ENCODE measurements at places on chromosomes 16 and 17.
A peak's percentile ranks its signal among the peaks of the same experiment; 100 is the strongest.

- DNase-seq: no peak
Observed at GRCh38 chr17:66129759-66130158, 62.2 kb downstream of the CEP112 start.

- no peak for DNase-seq
Observed at GRCh38 chr17:40209404-40210093, 9.6 kb upstream of the WIPF2 start.

DNA sequence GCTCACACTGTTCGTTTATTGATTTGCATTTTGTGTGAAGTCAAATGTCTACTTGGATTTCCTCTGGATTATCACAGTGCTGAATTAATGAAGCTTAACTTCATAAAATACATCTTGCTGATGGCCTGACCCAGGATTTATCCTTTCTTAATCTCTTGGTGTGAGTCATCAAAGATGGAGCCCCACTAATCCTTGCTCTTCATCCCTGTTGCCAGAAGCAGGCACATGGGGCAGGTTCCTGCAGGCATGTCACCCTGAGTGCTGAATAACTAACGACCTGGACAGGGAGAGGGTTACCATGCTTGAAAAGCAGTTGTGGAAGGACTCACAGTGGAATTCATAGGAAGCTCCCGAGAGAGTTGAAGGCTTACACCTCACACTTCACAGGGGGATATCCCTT lies 56.0 kb upstream of the FA2H start:
- DNase-seq: no peak

GRCh38 chr17:1077986-1078711 lies 81.2 kb downstream of the TIMM22 start:
- no peak for DNase-seq

- DNase-seq: no peak
Observed at GRCh38 chr16:49531931-49532840, 158.6 kb downstream of the C16orf78 start.

DNA sequence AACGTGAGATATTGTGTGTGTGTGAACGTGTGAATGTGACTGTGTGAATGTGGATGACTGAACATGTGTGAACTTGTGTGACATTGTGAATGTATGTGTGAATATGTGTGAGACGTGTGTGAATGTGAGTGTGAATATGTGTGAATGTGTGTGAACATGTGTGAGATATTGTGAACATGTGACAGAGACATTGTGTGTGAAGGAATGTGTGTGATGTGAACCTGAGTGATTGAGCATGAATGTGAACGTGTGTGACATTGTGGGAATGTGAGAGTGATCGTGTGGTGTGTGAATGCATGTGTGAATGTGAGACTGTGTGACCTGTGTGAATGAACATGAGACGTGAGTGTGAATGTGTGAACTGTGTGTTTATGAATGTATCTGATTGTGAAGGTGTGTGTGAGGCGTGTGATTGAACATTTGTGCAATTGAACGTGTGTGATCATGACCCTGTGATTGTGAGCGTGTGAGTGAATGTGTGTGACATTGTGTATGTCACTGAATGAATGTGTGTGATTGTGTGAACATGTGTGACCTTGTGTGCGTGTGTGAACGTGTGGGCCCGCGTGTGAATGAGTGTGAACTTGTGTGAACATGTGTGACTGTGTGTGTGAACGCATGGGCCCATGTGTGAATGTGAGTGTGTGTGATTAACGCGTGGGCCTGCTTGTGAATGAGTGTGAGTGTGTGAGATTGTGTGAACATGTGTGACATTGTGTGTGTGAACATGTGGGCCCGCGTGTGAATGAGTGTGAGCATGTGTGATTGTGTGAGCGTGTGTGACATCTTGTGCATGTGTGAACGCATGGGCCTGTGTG lies 23.2 kb upstream of the GSE1 start:
- no peak for DNase-seq

GRCh38 chr16:50093607-50094539 lies 28.1 kb downstream of the HEATR3 start:
- DNase-seq: no peak

DNA sequence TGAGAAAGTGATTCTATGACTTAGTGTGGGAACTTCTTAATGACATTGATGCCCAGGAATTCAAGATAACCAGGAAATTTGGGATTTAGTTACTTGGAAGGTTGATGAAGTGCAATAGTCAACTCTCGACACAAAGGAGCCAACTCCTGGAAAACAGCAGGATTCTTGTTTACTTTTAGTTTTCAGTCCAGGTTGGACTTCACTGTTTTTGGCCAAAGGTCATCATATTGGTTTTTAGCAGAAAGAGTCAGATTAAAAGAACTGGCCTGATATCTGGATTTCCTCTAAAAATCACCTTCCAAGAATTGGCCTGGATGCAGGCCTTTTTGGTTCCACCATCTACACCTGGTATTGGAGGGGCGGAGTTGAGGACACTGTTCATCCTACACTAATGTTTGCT lies 60.1 kb upstream of the SALL1 start:
- DNase-seq: no peak

GRCh38 chr17:30243002-30243401 lies 7.5 kb upstream of the SLC6A4 start:
- no peak for DNase-seq

DNA sequence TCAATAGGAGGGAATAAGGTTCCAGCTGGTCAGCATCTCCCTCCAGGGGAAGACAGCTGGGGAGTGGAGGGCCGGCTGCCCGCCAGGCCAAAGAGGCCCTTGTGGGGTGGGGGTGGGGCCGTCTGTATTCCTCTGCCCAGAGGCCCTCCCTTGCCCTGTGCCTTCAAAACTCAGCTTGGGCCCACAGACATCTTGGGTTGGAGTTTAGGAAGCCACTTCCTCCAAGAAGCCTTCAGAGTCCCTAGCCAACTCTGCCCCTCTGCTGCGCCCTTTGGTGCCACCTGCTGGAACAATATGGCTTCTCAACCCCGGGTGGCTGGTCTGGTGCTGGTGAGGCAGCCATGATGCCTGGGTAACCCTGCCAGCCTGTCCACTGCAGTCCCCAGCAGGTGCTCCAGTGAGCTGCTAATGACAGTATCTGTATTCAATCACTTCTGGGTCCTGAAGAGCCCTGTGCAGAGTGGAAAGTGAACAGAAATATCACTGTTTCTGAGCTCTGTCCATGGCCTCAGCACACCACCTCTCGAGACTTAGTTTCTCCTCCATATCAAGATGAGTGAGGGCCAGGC lies 16.7 kb downstream of the HSD11B2 start:
- no peak for DNase-seq

GRCh38 chr17:68714676-68715075 lies 113.5 kb upstream of the FAM20A start:
- no peak for DNase-seq

DNA sequence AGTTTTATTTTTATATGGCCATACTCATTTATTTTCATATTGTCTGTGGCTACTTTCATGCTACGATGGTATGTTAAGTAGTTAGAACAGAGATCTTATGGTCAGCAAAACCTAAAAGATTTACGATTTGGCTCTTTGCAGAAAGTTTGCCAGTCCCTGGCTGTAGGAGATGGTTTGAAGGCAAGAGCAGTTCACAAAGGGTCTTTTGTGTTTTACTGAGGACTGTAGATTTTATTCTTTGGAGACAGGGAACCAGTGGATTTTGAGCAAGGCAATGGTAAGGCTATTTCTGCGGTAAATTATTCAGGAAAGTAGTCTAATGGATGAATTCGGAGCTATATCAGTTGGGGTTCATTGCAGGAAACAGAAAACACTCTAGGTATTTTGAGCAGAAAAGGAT lies 90.7 kb downstream of the WWP2 start:
- DNase-seq: no peak

DNA sequence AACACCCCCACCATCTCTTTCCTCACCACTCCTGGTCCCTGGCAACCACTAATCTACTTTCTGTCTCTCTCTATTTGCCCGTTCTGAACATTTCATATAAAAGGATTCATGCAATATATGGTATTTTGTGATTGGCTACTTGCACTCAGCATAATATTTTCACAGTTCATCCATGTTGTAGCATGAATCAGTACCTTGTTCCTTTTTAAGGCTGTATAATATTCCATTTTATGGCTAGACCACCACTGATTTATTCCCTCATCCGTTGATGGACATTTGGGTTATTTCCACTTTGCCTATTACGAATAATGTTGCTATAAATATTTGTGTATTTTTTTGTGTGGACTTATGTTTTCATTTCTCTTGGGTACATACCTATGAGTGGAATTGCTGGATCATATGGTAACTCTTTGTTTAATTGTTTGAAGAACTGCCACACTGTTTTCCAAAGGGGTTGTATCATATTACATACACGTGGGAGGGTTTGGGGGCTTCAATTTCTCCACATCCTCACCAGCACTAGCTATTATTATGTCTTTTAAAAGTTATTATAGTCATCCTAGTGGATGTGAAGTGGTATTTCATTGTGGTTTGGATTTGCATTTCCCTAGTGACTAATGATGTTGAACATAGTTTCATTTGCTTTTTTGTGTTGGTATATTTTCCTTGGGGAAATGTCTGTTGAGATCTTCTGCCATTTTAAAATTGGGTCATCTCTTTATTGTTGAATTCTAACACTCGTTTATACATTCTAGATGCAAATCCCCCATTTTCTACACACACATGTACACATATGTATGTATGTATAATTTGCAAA lies 26.3 kb downstream of the SEC14L5 start:
- no peak for DNase-seq

DNA sequence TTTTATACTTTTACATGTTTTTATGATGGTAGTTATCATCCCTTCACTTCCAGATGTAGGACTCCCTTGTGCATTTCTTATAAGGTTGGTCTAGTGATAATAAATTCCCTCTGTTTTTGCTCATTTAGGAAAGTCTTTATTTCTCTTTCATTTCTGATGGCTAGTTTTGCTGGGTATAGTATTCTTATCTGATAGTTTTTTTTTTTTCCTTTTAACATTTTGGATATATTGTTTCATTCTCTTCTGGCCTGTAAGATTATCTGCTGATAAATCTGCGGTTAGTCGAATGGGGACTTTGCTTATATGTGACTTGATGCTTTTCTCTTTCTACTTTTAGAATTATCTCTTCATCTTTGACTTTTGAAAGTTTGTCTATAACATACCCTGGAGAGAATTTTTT lies 153.1 kb upstream of the MPHOSPH6 start:
- no peak for DNase-seq

GRCh38 chr17:61368832-61369450 lies 30.7 kb upstream of the TBX2 start:
- no peak for DNase-seq

DNA sequence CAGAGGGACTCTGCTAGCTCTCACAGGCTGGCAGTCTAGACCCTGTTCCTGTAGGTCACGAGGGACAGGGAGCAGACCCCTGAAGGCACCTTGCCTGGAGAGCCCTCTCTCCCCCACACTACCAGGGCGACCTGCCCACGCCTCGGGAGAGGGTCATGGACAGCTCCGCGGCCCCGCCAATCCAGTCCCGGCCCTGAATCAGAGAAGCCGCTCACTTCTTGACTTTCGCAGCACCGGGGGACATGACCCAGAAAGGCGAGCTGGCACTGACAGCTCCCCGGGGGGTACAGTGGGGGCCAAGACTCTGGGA lies 5.1 kb downstream of the KIFC3 start:
- DNase-seq: no peak

DNA sequence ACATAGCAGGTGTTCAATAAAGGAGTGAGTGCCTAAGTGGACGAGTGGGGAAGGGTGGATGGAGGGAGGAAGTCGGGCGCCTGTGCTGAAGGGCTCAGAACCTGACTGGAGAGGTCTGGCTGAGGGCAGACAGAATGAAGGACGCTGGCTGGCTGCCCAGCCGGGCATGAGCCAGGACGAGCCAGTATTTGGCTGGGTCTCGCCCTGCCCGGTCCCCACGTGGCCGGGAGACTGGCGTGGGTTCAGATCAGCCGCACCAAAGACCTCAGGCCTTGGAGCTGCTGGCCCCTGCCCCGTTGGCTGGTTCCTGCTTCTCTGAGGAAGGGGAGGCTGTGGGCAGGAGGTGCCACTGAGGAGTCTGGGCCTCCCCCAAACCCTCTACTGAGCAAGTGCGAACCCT lies 79.8 kb downstream of the ENGASE start:
- DNase-seq: no peak

GRCh38 chr16:79298894-79299799 lies 301.4 kb downstream of the MAF start:
- DNase-seq: no peak

GRCh38 chr16:13113741-13114140 lies 212.3 kb downstream of the SHISA9 start:
- no peak for DNase-seq

DNA sequence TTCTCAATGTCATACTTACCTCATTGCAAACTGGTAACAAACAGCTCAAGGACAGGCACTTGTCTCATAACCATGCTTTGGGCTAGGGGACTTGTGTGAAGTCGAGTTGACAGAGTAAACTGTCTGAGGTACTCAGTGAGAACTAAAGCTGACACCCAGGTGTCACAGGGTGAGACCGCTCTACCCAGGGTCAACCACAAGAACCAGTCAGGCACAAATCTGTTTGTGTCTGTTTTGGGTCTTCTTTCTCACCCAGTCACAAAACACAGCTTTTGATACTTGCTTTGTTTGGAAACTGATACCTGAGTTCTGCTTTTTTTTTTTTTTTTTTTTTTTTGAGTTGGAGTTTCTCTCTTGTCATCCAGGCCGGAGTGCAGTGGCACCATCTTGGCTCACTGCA lies 161.1 kb downstream of the STX8 start:
- DNase-seq: no peak

DNA sequence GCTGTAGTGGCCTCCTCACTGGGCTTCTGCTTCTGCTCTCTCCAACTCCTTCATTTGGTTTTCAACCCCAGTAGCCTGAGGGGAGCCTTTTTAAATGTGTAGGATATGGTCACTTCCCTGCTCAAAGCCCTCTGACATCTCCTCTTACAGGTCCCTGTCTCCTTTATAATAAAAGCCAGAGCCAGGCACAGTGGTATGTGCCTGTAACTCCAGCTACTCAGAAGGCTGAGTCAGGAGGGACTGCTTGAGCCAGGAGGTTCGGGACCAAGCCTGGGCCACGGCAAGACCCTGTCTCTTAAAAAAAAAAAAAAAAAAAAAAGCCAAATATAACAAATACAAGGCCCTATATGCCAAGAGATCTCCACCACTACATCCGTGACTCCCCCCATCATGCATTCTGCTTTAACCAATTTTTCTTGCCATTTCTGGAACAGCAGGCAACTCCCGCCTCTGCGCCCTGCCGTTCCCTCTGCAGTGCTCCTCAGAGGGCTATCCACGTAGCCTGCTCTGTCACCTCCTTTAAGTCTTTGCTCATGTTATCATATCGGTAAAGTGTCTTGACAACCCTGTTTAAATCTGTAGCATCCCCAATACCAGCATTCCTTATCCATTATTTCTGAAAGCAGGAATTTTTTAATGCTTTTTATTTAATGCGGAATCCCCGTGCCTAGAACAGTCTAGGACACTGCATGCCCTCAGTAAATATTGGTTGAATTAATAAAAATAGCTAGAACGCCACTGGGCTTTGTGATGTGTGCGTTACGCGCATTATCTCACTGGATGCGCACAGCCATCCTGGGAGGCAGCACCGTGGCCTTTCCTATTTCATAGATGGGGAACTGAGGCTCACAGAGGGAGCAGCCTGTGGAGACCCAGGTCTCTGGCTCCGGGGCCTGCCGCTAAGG lies 9.5 kb downstream of the ZNF771 start:
- no peak for DNase-seq

- DNase-seq: peak; percentile 38
Observed at GRCh38 chr17:80261159-80261894, 675 bp downstream of the RNF213 start.

Measured in stimulated activated CD8-positive, alpha-beta memory T cell treated with anti-CD3 and anti-CD28 coated beads, Interleukin-12 subunit alpha, Interleukin-12 subunit beta, amount 100 ng/mL, for 4 hours (primary cell).